ENCODE measurements at places on chromosomes 4 and X.
A peak's percentile ranks its signal among the peaks of the same experiment; 100 is the strongest.

GRCh38 chrX:110698696-110699095, 96.9 kb downstream of the CHRDL1 start:
- no peak for DNase-seq

GRCh38 chr4:49044270-49044669, 58.2 kb downstream of the CWH43 start:
- DNase-seq = no peak

- DNase-seq = no peak
Observed at GRCh38 chrX:49951524-49952193, 29.3 kb downstream of the CLCN5 start.

DNA sequence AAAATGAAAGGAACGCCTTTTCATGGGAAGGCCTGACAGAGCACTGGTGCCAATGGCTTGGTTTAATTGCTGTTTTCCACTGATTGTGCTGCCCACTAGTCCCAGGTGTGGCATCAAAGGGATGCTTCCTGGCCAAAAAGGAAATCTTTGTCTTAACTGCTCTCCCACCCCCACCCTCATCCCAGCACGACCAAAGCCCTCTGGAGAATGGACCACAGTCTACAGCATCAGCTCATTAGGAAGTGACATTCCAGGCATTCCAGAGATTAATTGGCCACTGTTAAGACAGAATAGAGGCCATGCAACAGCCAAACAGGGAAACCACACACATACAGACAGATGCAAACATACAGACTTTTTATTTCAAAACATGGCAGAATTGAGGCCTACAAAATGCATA, 143.2 kb downstream of the LHFPL1 start:
- DNase-seq = no peak

DNA sequence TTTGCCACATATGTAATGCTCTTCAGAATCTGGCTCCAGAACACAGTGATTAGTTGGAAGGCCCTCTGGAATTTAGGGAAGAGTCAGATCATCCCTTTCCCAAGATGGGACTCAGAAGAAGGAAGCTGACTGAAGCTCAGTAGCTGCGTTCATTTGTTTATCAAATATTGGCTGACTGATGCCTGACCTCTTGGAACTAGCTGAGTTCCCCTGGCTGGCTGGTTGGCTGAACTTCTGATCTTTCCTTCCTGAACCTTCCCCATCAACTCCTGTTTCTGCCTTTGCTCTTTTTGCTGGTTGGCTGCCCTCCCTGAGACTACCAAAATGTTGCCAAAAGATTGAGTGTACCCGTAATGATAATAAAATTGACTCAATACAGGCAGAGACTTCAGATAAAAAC, 866.5 kb upstream of the INTU start:
- DNase-seq = no peak

- no peak for DNase-seq
Observed at GRCh38 chr4:8828869-8829268, 42.8 kb downstream of the HMX1 start.

GRCh38 chr4:42144028-42144427, 8.4 kb downstream of the BEND4 start:
- DNase-seq = no peak

DNA sequence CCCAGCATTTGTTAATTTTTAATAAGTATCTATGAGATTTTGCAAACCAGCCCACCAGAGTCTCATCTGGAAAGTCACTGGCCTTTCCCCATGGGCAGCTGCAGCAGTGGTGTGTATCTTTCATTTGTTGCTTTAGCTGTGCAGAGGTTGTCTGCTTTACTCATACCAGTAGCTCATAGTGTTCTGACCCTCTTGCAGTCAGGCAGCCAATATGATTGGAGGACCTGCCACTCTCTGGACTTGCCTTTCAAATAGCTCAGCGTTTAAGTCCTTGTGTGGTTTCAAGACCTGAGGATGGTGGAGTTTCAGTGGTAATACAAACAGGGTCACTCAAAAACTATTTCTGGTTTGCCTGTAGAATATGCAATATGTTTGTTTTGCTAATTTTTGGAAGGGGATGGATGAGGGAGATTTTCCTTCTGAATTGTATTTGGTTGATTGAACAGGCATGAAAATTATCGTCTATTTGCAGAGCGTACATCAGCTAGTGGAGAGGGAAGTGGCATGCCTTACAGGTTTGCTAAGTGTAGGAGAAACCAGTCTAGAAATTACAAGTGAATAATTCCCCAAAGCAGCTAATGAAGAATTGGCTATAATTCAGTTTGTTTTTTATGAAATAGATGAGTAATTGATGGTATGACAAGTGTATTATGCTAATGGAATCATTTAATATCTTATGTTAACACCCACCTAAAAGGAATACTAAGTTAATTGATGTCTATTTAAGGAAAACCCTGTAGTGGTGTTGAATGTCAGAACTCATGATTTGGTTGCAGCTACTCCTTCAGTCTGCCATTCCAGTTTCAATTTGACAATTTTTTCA, 8.9 kb downstream of the POLA1 start:
- DNase-seq = no peak

DNA sequence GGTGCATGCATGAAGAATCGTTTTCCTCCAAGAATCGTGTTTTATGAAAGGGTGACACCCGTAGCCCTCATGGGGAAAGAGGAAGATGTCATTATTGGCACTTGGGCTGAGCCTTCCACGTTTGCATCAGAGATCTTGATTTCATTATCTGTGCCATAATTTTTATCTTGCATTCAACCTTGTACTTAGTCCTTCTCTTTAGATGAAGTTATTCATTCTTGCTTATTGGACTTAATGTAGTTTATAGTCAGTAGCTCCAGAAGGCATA, 66.8 kb downstream of the GAB1 start:
- DNase-seq = no peak

- no peak for DNase-seq
Observed at GRCh38 chrX:108285356-108285755, 152.9 kb downstream of the COL4A6 start.

DNA sequence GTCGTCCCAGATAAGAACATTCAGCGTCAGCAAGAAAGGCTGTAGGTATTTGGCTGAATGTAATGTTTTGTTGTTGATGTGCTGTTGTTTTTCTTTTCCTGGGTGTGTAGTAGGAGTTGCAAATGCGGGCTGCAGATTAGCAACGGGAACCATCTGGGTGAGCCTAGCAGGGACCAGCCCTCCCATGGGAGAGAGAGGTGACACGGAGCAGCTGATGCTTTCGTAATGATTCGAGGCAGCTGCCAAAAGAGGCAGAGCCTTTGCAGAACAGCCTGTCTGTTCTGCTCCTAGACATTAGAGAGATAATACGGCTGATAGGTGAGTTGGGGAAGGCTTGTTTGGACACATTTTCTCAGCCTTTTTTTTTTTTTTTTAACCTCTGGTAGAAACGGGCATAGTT, 25.3 kb downstream of the ARSF start:
- peak; percentile 4 for DNase-seq

GRCh38 chr4:18052158-18052557, 30.6 kb upstream of the LCORL start:
- peak; percentile 12 for DNase-seq

DNA sequence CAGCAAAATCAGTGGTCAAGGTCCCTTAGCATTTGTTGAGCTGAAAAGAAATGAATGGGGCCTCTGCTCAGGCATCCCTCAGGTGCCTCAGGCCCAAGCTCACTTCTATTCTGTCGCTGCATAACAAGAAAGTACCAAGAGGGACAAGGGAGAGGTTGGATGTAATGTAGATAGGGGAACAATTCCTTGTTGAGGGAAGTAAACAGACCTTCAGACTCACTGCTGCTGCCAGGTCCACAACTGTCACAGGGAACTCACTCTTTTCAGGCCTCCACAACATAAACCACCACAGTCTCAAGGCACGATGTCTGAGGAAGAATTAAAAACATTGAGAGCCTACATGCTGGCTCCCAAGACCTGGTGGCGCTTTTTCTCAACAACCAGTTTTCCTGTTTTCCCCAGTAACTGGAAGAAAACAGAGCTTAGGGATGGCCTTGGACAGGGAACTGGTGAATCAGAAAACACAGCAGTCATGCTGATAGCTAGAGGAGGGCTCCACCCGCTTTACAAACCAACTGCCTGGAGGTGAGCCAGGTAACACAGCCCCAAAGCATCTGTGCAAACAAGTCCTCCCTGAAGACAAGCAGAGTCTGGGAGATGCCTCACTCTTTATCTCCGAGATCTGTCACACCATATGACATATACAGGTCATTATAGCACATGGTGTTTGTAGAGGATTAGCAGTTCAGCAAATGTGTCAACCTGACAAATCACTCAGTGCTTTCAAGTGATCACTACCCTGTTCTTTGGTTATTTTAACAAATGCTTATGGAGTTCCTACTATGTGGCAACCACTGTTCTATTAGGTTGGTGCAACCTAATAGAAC, 14.3 kb upstream of the AWAT1 start:
- no peak for DNase-seq

DNA sequence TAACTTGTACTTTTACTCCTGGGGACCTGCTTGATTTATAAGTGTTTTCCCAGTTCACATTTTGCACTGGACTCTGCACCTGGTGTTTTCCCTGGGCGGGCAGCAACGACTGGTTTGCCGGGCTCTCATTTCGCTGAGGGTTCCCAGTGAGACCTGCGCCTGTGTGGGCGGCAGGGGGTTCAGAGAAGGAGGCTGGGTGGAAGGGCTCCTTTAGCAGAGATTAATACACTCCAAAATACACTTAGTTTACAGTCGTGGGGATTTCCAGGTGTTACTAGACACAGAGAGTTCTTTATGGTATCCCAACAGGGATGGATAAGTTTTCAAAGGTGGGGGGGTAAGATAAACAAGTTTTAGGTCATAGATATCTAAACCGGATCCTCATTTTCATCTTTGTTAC, 53.0 kb upstream of the SHISA3 start:
- DNase-seq = no peak

- DNase-seq = no peak
Observed at GRCh38 chr4:1792832-1793495, at the start of gene FGFR3. FGFR3 (plus strand) TSS chr4:1793293; CDS start chr4:1793935, 642 bp downstream.

- no peak for DNase-seq
Observed at GRCh38 chr4:20028645-20029044, 223.1 kb upstream of the SLIT2 start.

- no peak for DNase-seq
Observed at GRCh38 chr4:30535255-30535654, 184.9 kb upstream of the PCDH7 start.

DNA sequence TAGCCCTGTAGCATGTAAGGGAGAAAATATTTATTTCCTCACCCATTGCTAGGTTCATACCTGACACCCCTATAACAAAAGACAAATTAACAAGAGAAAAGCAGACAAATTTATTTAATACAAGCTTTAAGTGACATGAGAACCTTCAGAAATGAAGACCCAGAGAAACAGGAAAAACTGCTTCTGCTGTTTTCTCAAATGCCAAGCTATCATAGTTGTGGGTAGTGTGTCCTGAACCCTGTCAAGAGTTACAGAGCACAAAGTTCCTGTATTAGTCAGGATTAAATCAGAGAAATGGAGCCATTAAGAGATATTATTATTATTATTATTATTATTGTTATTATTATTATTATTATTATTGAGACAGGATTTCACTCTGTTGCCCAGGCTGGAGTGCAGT, 17.5 kb downstream of the CCDC160 start:
- DNase-seq = no peak

DNA sequence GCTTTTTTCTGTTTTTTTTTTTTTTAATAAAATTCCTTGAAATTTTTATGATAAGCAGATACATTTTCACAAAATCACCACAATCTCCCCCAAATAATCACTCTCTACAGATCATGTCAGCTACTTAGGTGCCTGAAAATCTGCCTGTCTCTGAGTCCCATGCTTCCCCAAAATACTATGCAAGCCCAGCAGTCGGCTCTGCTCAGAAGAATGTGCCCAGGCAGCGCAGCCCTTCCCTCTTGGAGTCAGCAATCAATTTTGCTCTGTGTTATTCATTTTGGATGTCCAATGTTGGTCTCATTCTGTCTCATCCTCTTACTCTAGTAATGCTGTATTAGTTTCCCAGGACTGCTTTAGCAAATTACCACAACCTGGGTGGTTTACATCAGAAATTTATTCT, 24.9 kb upstream of the C1QTNF7 start:
- DNase-seq = no peak

DNA sequence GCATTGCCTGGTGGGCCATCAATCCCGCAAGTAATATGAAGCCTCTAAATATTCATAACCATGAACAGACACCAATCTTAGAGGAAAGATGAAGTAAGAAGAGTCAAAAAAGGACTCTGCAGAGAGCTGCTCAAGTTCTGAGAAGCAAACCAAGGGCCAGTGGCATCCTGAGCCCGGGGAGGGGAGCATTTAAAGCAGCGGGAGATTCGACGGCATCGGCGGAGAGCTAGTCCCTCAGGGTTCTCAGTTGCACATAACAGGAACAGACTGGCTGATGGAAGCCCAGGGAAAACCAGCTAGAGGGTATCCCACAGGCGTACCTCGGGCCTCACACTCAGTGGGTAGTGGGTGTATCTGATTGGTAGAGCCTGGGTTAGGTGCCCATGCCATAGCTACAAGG, 4.9 kb upstream of the PNMA6E start:
- no peak for DNase-seq

GRCh38 chr4:4994312-4995097, 24.8 kb downstream of the CYTL1 start:
- no peak for DNase-seq

All from LHCN-M2 (cell line).